ENCODE measurements at places on chromosomes 1 and 21.

- H3K4me1 ChIP-seq = peaks cover 24% of the 10 kb centered on the region
- no peaks in the 10 kb centered on the region for H3K36me3 ChIP-seq
- no peak for DNase-seq
- H3K4me3 ChIP-seq = no peak overlapping the region
Observed at GRCh38 chr1:200415227-200415626, 5.4 kb upstream of the ZNF281 start.

- no peak overlapping the region for H3K27ac ChIP-seq
- no peak for DNase-seq
- H3K27me3 ChIP-seq = no peaks in the 10 kb centered on the region
- H3K36me3 ChIP-seq = no peaks in the 10 kb centered on the region
- H3K4me3 ChIP-seq = no peak overlapping the region
Observed at GRCh38 chr1:186923486-186923885, 94.7 kb downstream of the PLA2G4A start.

GRCh38 chr1:40653851-40654537, 11.5 kb downstream of the RIMS3 start:
- H3K4me3 ChIP-seq = no peak overlapping the region
- DNase-seq = no peak
- H3K27me3 ChIP-seq = no peaks in the 10 kb centered on the region
- H3K27ac ChIP-seq = no peak overlapping the region
- no peaks in the 10 kb centered on the region for H3K36me3 ChIP-seq

GRCh38 chr1:167627865-167628641, 2.0 kb upstream of the RCSD1 start:
- H3K36me3 ChIP-seq = no peaks in the 10 kb centered on the region
- no peak overlapping the region for H3K4me3 ChIP-seq
- DNase-seq = no peak
- H3K27me3 ChIP-seq = no peaks in the 10 kb centered on the region
- H3K4me1 ChIP-seq = peaks cover 6% of the 10 kb centered on the region

GRCh38 chr1:12697397-12697796, 18.5 kb upstream of the AADACL3 start:
- no peaks in the 10 kb centered on the region for H3K27me3 ChIP-seq
- no peaks in the 10 kb centered on the region for H3K4me1 ChIP-seq
- no peak overlapping the region for H3K27ac ChIP-seq
- no peaks in the 10 kb centered on the region for H3K36me3 ChIP-seq
- no peak for DNase-seq

DNA sequence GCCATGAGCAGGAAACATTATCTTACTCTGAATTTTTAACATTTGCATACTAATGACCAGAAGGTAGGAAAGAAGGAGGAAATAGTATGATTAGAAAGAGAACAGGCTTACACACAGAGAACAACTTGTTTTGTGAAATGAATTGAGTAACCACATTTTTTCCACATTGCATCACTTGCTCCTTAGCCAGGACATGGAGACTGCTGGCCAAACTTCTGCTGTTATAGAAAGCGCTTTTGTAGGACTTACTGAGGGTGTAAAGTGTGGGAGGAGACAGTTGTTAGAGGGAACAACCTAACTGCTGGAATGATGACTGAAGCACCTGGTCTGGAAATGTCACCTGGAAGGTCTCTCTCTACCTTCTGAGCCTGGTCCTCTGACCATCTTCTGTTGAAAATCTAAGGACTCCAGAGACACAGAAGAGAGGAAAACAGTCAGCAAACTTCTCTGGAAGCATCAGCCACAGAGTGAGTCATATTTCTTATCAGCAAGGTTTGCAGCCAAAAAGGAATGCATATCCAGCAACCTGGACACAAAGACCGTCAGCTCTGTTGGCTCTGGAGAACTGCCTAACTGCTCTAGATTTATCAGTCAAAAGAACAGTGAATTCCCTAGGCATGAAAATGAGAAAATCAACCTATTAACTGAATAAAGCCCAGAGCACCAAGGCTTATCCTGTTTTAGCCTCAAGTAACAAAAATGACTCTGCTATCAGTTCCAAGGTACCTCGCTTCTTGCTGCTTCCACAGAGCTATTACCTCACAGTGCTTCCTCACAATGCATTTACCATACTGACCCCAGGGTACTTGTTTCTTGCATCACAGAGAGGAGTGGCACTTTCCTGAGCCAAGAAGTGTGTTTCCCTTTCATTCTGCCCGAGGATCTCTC, 88.0 kb upstream of the SLFNL1 start:
- H3K27ac ChIP-seq = peak overlapping the region; percentile 90
- DNase-seq = no peak
- H3K4me3 ChIP-seq = peak overlapping the region; percentile 41
- H3K36me3 ChIP-seq = no peaks in the 10 kb centered on the region
- no peaks in the 10 kb centered on the region for H3K27me3 ChIP-seq

- no peaks in the 10 kb centered on the region for H3K27me3 ChIP-seq
- H3K27ac ChIP-seq = peak overlapping the region; percentile 10
- peaks cover 19% of the 10 kb centered on the region for H3K4me1 ChIP-seq
- H3K36me3 ChIP-seq = peaks cover 30% of the 10 kb centered on the region
- no peak overlapping the region for H3K4me3 ChIP-seq
Observed at GRCh38 chr1:44327679-44328491, 27.2 kb downstream of the ERI3 start.

DNA sequence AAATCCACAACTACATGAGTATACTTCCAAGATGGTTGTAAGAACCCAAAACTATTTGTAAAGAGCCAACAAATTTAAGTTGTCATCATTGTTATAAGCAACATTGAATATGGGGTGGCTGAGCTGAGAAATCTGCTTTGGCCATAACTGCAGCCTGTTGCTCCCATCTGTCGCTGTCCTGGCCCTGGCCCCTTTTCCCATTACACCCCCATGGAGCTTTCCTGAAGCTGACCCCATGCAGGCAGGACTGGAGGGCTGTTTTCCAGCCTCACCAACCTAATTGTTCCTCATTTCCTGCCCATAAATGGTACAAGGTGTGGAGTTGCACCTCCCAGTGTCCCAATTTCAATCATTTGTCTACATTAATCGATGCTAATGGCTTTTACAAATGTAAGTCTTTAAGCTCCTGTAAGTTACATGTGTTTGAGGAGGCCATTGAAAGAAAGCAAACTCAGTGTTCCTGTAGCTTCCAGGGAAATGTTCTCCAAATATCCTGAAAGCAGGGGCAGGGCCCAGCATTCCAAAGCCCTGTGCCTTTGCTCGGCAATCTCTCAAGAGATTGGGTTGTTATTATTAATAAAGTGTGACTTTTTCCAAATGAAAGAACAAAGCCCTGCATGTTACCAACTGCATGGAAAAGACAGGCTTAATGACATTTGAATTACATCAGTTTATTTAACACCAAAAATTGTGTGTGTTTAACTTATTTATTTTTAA, 545.9 kb downstream of the PLPP3 start:
- no peaks in the 10 kb centered on the region for H3K27me3 ChIP-seq
- DNase-seq = no peak
- no peak overlapping the region for H3K4me3 ChIP-seq
- H3K36me3 ChIP-seq = no peaks in the 10 kb centered on the region
- H3K27ac ChIP-seq = no peak overlapping the region
- H3K4me1 ChIP-seq = no peaks in the 10 kb centered on the region

GRCh38 chr1:46219551-46220520, 16.7 kb downstream of the LURAP1 start:
- no peaks in the 10 kb centered on the region for H3K36me3 ChIP-seq
- no peak for DNase-seq
- no peaks in the 10 kb centered on the region for H3K27me3 ChIP-seq
- no peak overlapping the region for H3K4me3 ChIP-seq

DNA sequence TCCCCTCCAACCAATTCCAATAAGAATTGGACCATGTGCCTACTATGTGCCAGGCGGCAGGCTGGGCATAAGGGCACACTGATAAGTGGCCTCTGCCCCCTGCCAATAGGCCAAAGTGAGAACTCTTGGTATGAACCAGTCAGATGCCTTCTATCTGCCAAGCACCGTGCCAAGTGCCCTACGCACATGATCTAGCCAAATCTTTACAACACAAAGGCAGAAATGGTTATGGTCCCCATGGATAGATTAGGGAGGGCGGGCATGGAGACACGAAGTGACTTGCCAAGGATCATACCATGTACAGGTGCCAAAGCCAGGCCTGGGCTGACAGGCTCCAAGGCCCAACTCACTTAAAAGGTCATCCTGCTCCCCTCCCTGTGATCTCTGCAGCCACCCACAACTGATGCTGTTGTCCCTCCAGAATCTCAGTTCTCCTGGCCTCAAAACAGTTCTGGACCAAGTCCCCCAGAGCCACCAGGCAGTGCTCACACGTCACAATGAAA, 32.1 kb downstream of the CASZ1 start:
- H3K27me3 ChIP-seq = no peaks in the 10 kb centered on the region
- H3K4me3 ChIP-seq = no peak overlapping the region
- H3K36me3 ChIP-seq = peaks cover 10% of the 10 kb centered on the region
- peak overlapping the region; percentile 89 for H3K27ac ChIP-seq

- H3K4me1 ChIP-seq = no peaks in the 10 kb centered on the region
- H3K4me3 ChIP-seq = no peak overlapping the region
- H3K27me3 ChIP-seq = no peaks in the 10 kb centered on the region
- no peak overlapping the region for H3K27ac ChIP-seq
- H3K36me3 ChIP-seq = no peaks in the 10 kb centered on the region
Observed at GRCh38 chr1:241482761-241483250, 36.7 kb downstream of the FH start.

DNA sequence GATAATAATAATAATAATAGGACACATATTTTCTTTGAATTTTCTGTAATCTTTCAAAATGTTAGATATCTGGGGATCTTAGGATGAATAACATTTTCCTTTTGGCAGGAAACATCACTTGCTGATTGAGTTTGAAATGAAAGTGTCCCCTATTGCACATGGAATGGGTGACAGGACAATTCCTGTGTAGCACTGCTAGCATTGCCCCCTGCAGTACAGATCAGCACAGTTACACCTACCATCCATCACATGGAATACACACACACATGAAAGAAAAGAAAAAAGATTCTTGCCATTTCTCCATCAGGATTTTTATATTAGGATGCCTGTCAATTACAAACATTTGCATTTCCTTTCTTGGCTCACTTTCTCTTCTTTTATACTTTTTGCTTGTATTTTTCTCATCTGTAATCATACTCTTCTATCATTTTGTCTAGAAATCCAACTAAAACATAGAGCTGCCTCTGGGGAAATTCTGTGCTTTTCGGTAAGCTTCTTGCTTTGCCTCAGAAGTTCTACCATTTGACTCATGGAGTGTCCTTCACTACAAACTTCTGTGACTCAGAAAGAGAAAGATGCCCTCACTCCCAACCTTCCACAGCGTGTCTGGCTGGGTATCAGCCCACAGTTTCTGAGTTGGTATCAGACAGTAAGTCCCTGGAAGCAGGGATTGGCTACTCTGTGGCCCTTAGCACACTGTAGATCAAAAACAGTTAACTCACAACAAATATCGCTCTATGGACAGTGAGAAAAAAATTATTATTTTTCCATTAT, 641.2 kb downstream of the PTPRC start:
- no peaks in the 10 kb centered on the region for H3K36me3 ChIP-seq
- no peak overlapping the region for H3K4me3 ChIP-seq
- no peaks in the 10 kb centered on the region for H3K27me3 ChIP-seq

GRCh38 chr1:116277840-116278540, 95.1 kb upstream of the ATP1A1 start:
- no peak overlapping the region for H3K4me3 ChIP-seq
- H3K36me3 ChIP-seq = no peaks in the 10 kb centered on the region
- DNase-seq = no peak
- no peaks in the 10 kb centered on the region for H3K4me1 ChIP-seq
- no peaks in the 10 kb centered on the region for H3K27me3 ChIP-seq
- H3K27ac ChIP-seq = no peak overlapping the region

GRCh38 chr1:86104606-86105532, 51.7 kb downstream of the COL24A1 start:
- H3K27ac ChIP-seq = no peak overlapping the region
- no peak overlapping the region for H3K4me3 ChIP-seq
- no peak for DNase-seq

DNA sequence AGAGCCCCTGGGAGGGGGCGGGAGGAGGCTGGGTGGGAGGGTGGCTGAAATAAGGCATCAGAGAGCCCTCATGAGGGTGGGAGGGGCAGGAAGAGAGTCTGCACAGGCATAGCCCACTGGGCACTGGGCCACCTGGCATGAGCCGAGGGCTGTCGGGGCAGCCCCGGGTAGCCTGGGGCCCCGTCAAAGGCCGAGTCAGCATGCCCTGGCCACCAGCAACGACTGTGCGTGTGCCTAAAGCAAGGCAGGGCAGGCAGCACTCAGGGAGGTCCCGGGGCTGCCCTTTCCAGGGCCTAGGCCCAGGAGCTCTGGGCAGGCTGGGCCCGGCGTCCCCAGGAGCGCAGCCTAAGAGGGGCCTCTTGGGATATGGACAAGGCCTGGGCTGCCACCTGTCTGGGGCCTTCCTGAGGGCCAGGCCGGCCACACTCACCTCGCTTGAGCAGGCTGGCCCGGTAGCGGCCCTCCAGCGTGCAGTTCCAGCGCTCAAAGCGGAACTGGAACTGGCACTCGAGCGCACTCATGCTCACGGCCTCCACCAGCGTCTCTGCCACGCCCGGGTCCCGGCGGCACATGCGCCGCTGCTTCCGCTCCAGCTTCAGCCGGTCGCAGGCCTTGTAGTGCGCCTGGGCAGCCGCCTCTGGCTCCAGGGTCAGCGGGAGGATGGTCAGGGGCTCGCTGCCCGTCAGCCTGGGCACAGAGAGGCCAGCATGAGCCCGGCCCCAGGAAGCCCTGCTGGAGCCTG, 22.7 kb downstream of the WNT9A start:
- H3K4me3 ChIP-seq = no peak overlapping the region
- no peaks in the 10 kb centered on the region for H3K27me3 ChIP-seq
- peaks cover 11% of the 10 kb centered on the region for H3K36me3 ChIP-seq
- no peak overlapping the region for H3K27ac ChIP-seq

- DNase-seq = no peak
- H3K4me1 ChIP-seq = peaks cover 12% of the 10 kb centered on the region
- no peaks in the 10 kb centered on the region for H3K27me3 ChIP-seq
- peak overlapping the region; percentile 94 for H3K27ac ChIP-seq
Observed at GRCh38 chr1:119648620-119649004, 546 bp upstream of the ZNF697 start.

- H3K36me3 ChIP-seq = no peaks in the 10 kb centered on the region
- H3K4me1 ChIP-seq = peaks cover 24% of the 10 kb centered on the region
- no peak within 1 kb of the TSS for H3K27ac ChIP-seq
- H3K27me3 ChIP-seq = peaks cover 10% of the 10 kb centered on the region
- no peak for DNase-seq
Observed at GRCh38 chr1:21669258-21670058, at the start of gene RAP1GAP. TSS of gene RAP1GAP (minus strand) at chr1:21669357. CDS start at chr1:21620032, 49,325 bp downstream.

DNA sequence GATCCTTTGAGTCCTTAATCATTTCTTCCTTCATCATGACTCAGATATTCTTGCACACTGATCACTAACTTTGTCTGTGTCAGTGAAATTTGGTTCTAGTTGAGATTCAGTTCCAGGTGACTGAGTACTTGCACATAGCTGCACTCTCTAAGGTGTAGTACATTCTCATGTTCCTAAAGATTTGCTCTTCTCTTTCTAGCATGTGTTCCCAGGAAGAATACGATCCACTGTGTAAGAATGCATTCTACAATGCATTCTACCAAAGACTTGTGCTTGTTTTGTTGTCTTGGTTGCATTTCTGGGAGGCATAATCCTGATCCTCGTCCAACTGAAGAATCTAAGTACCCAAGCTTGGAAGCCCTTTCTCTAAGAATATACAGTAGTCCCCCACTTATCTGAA, 104.3 kb upstream of the CDC42BPA start:
- no peak overlapping the region for H3K27ac ChIP-seq
- no peaks in the 10 kb centered on the region for H3K27me3 ChIP-seq
- no peak for DNase-seq

- H3K36me3 ChIP-seq = peaks cover 5% of the 10 kb centered on the region
- no peak overlapping the region for H3K27ac ChIP-seq
- H3K27me3 ChIP-seq = no peaks in the 10 kb centered on the region
- peaks cover 9% of the 10 kb centered on the region for H3K4me1 ChIP-seq
Observed at GRCh38 chr21:41894922-41895557, 15.9 kb upstream of the PRDM15 start.

- no peak overlapping the region for H3K4me3 ChIP-seq
- H3K36me3 ChIP-seq = no peaks in the 10 kb centered on the region
- no peaks in the 10 kb centered on the region for H3K27me3 ChIP-seq
- no peak for DNase-seq
- no peaks in the 10 kb centered on the region for H3K4me1 ChIP-seq
Observed at GRCh38 chr1:98399218-98399617, 262.3 kb upstream of the SNX7 start.
